Natural killer cell treated with Interleukin-12 subunit alpha and Interleukin-12 subunit beta and Interleukin-15 and Interleukin-18, amount 100 ng/mL, for 72 hours (primary cell): ENCODE measurements at places on chromosomes 12 and 14. TPM values are rescaled to one million over a fixed set of nuclear protein-coding genes. Genes with fewer than 3 reads are reported as not detected.
A peak's percentile ranks its signal among the peaks of the same experiment; 100 is the strongest.

- DNase-seq = no peak
These were observed 158.7 kb downstream of the DACT1 start for GRCh38 chr14:58796242-58797009.

DNA sequence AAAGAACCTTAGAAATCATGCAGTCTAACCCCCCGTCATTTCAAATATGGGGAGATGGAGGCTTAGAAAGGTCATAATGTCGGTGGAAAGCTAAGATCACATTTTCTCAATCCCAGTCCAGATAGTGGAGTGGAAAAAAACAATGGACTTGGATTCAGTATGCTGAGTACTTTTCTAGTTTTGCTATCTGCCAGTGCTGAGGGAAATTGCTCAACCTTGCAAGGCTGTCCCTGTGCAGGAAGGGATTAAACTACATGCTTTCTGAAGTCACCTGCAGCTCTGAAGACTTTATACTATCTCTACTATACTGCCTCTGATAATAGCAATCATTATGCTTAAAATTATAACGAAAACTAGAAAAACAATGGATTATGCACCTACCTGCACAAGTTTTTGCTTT is 272.8 kb downstream of the LRIG3 start:
- no peak for DNase-seq

DNA sequence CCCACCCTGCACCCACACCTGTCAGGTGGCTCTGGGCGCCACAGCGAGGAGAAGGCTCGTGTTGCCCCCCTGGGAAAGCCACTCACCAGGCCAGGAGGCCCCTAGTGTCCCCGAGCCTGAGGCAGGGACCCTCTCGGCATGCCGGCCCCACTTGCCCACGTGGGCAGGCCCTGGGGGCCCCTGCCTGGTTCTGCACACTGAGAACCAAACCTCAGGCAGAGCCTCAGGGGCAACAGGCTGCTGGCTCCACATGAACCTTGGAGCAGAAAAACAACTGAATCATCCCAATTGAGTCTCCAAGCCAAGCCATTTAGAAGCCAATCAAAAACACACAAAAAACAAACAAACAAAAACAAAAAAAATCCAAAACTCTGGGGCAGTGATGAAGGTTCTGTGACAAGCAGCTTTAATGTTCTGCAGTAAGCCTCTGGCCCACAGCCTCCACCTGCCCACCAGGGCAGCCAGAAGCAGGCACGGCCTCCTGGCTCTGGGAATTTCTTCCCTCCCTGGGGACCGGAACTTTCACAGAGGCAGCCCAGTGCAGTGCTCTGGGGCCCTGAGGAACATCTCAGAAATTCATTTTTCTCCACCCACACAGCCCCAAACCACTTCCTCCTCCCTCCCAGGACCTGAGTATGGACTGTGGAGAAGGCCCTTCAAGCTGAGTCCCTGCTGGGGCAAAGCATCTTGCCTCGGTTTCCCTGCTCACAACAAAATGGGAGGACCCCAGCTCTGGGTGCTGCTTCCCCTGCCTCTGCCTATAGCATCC is 90.2 kb downstream of the CHGA start:
- DNase-seq = no peak

GRCh38 chr12:112425582-112426382 is 7.0 kb downstream of the PTPN11 start:
- no peak for DNase-seq

DNA sequence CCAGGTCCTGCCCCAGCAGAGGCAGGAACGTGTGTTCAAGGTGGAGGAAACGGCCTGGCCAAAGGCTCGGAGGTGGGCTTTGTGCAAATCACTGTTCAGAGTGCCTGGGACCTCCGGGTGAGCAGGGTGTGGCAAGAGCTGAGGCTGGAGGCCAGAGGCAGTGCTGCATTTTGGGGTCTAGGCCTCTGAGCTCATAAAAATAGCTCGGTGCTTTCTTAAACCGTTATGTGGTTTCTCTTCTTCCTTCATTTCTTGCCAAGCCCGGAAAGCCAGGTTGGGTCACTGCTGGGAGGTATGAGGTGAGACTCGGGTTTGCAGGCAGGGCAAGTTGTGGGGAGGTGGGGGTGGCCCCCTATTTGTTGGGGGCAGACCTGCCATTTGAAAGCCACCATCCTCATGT is 178.8 kb upstream of the MYL2 start:
- no peak for DNase-seq

- DNase-seq = no peak
These were observed 21.2 kb downstream of the CLECL1 start for GRCh38 chr12:9711664-9712063.

GRCh38 chr12:124422570-124423523 is 128.0 kb downstream of the RFLNA start:
- no peak for DNase-seq

GRCh38 chr12:101928556-101928955 is 51.2 kb downstream of the DRAM1 start:
- DNase-seq = no peak

DNA sequence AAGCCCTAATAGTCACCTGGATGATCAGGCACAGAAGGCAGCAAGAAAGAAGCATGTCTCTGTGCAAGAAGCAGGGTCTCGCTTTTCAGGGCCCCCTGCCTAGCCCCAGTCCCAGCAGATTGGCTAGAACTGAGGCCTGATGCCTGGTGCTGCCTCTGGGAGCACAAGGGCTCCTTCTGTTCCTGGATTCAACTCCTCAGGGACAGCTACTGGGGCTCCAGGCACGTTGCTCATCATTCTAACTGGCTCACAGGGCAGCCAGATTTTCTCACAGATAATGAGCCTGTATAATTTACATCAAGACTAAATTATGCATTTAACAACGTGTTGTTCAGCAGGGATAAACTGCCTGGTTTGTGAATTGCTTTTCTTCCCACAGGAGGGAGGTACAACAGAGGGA is 106.5 kb upstream of the PLXNC1 start:
- DNase-seq = no peak

GRCh38 chr12:109650808-109651207 is 62.8 kb upstream of the FAM222A start:
- peak; percentile 31 for DNase-seq

GRCh38 chr12:51883998-51884675 is 3.8 kb upstream of the ANKRD33 start:
- no peak for DNase-seq

GRCh38 chr12:5694759-5695409 is 250.2 kb downstream of the ANO2 start:
- no peak for DNase-seq

- no peak for DNase-seq
These were observed 15.5 kb downstream of the E2F7 start for GRCh38 chr12:77049767-77050353.

GRCh38 chr12:103880299-103881142 is 39.5 kb upstream of the NT5DC3 start:
- no peak for DNase-seq

GRCh38 chr12:124847113-124848074 is 16.3 kb downstream of the SCARB1 start:
- DNase-seq = no peak

Gene NTN4
- total RNA-seq = not detected

Gene SLC2A13
- 6.8 TPM for total RNA-seq

Gene MYF5
- total RNA-seq = not detected

Gene RNF212B
- not detected for total RNA-seq

Gene CMA1
- not detected for total RNA-seq

Gene TMEM52B
- not detected for total RNA-seq

Gene GPRC5D
- not detected for total RNA-seq

Gene CEBPE
- total RNA-seq = not detected
